ENCODE measurements at places on chromosomes 7 and 10.
A peak's percentile ranks its signal among the peaks of the same experiment; 100 is the strongest.

GRCh38 chr7:602341-603141 lies 82.9 kb upstream of the PDGFA start:
- DNase-seq, result no peak

GRCh38 chr10:90571481-90572258 lies 286.2 kb downstream of the HTR7 start:
- DNase-seq, result no peak

GRCh38 chr7:115662120-115662519 lies 368.4 kb downstream of the TFEC start:
- DNase-seq, result peak; percentile 4

GRCh38 chr10:44424957-44425356 lies 40.1 kb upstream of the CXCL12 start:
- no peak for DNase-seq

DNA sequence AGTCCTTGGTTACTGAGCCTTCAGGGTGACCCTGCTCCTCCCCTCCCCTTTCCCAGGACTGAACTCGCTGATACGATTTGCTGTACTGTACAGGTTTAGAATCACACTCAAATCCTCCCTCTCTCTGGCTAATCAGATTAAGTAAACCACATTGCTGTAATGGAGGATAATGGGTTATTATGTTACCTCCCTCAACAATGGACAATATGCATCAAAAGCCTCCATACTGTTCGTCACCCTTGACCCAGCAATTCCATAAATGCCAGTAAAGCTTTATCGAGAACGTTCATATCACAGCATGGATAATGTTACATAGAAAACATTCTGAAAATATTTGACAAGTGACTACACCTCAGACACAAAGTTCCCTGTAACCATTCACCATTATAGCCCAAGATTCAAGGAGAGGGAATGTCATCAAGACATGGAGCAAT lies 61.7 kb downstream of the FAM107B start:
- peak; percentile 64 for DNase-seq

DNA sequence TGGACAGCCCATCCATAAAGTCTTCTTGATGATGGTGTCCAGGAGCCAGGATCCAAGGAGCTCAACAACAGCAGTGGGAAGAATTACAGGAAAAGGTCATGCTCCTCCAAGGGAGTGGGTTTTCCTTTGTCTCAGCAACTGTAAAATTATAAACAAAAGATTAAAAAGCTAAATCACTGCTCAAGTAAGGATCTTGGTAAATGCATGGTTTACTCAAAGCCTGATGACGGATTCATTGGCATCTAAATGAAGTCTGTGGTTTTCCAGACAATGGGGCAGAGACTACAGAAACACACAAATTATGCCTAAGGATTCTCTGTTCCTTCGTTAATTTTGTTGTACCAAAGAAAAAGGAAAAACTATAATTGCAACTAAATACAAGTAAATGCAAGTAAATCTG lies 36.4 kb upstream of the DLX6 start:
- no peak for DNase-seq

- no peak for DNase-seq
Observed at GRCh38 chr10:68684413-68684812, 36.6 kb upstream of the CCAR1 start.

- no peak for DNase-seq
Observed at GRCh38 chr10:9294132-9294663, 1239.7 kb downstream of the GATA3 start.

DNA sequence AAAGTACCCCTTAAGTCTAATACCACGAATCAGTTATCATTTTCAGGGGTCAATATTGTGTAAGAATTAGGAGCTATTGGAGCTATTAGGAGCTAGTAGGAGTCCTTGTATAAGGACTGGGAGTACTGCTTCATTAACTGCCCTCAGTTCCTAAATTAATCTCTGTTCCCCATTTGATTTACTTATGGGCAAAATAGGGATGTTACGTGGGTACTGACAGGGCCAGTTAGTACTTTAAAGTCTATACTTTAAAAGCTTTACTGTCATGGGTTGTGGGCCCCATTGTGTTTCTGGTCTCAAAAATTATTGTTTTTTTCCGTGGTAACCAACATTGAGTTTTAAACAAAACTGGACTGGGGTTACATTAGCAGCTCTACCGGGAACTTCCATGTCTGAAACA lies 60.3 kb downstream of the PRKAR2B start:
- DNase-seq, result no peak

- DNase-seq, result no peak
Observed at GRCh38 chr10:93072713-93073538, 767 bp upstream of the CYP26A1 start.

- DNase-seq, result peak; percentile 99
Observed at GRCh38 chr7:134737566-134738345, 41.7 kb upstream of the CALD1 start.

DNA sequence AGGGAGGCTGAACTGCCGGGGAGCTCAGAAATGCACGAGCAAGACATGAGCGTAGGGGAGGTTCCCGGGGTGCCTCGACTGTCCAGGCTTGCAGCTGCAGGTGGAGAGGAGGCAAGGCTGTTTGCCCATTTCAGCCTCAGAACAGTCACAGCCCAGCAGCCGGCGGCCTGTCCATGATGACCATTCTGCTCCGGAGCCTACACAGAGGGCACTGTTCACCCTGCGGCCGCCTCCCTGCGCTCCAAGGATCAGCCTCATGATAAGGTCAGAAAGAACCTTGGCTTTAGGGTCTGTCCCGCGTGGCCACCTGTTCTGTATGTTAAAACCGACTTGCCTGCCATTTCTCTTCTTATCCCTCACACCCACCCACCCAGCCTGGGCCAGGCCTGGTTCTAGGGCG lies 21.9 kb upstream of the CFAP46 start:
- no peak for DNase-seq

GRCh38 chr7:29099896-29100847 lies 46.2 kb downstream of the CPVL start:
- DNase-seq, result no peak

- DNase-seq, result no peak
Observed at GRCh38 chr10:7550013-7550412, 116.8 kb downstream of the ITIH5 start.

DNA sequence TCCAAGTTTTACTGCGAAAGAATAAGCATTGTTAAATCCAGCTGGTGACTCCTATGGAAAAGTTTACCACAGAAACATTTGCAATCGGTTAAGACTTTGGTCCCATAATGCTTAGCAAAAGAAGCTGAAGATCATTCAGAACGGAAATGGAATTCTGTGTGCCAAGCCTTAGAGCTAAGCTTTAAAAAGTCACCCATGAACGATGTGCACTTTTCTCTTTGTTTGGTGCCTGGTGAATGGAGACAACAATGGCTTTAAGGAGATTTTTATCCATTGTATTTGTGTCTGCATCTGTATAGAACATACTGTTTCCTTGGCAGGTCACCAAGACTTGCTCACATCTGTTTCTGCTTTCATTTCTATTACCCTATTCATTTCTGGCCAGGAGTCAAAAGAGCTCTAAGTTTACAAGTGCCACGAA lies 26.3 kb upstream of the COL1A2 start:
- peak; percentile 80 for DNase-seq

- DNase-seq, result no peak
Observed at GRCh38 chr7:36928311-36928710, 204.0 kb upstream of the AOAH start.

DNA sequence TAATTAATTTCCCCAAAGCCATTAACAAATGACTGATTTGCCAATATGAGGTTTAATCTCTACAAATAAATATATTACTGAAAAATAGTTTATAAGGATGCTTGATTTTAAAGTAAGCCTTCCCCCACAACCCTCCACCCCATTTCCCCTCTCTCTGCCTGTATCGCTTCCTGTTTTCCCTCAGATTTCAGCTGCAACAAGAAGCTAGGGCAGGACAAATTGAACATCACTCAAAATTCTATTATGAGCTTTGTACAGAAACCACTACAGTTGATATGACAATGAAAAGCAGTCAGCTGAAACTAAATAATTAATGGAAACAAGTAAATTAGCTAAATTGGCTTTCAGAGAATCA lies 109.0 kb upstream of the SP4 start:
- DNase-seq, result no peak

- DNase-seq, result peak; percentile 50
Observed at GRCh38 chr10:127908106-127908958, 1.4 kb downstream of the PTPRE start.

DNA sequence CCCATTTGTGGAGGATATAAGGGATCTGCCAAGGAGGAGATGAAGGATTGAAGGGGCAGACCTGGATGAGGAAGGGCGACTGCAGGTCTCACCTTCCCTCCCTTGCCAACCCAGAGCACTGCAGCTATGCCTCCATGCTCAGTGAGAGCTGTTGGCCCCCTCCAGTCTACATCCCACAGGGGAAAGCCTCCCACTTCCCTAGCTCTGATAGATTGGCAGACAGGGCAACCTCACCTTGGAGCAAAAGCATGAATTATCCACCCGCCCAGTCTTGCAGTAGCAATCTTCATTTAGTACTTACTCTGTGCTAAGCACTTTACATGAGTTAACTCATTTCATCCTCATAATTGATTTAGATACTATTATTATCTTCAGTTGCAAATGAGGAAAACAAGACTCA lies 70.4 kb upstream of the SMNDC1 start:
- DNase-seq, result no peak

DNA sequence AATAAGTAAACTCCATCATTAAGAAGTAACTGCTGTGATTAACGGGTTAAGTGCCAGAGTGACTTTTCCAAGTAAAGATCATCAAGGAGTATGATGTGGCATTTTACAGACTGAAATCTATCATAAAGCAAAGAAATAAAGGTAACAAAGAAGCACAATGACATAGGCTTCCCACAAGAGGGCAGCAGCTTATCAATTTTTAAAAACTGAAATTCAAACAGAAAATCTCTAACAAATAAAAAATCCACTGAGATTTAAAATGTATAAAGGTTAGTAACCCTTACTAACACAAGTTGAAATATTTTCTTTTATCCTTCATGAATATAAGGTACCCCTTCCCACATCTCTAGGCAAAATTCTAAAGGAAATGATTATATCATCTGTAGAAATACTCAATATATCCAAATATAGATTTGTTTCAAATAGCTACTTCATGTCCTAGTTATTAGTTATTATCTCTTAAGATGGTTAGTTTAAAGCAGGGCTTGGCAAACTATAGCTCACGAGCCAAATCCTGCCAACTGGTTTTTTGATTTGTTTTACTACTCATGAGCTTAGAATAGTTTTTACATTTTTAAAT lies 29.2 kb downstream of the FAM3C start:
- peak; percentile 42 for DNase-seq

DNA sequence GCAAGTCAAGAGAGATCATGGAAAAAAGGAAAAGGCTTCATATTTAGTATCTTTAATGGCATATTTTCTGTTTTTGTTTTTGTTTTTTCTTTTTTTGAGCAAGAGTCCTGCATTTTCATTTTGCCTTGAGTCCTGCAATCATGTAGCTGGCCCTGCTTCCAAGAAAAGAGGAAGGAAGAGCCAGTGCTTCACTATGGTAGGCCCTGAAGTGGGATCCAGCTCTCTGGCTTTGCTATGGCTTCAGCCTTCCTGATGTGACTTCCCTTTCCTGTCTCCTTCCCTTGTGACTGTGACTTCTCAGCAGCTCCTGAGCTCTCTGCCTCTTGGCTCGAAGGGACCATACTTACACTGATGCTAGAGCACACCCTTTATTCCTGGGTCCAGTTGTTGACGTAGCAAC lies 512.3 kb downstream of the INHBA start:
- DNase-seq, result no peak

DNA sequence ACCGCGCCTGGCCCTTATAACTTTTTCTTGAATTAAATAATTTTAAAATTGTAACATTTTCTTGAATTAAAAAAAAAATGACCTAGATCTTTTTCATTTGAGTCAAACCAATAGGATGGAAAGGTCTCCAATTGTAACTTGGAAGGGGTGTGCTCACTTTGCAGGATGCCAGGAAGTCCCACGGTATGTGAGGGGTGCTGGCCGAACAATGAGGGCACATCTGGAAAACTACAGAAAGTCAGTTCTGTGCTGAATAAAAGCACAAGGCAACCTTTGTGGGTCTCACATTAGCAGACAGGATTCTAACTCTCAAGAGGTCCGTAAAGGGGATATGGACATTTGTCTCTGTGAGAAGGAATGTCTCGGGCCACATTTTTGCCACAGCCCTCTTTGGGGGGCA lies 52.8 kb upstream of the PDLIM1 start:
- DNase-seq, result no peak

DNA sequence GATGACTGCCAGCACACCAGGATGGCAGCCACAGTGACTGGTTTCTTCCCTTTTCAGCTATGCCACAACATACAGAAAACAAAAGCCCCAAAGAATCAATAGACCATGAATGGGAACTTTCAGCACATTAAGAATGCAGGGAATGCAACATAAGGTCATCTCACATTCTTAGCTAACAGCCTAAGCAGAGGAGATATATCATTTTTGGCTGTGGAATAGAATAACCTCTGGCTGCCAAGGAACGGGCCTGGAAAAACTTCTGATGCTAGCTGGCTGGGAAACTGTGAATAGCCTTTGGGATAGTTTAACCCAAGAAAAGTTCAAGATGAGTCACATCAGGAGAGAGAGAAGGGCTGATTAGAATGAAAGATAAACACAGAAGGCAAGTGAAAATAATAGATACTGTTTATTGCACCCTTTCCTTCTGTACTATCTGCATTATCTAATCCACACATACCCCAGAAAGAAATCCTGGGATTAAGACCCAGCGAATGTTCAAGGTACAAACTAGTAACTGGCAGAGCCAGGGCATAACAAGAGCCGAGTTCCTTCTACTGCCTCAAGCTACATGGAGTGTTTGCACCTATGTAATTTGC lies 169.2 kb downstream of the SEMA3A start:
- DNase-seq, result peak; percentile 95

DNA sequence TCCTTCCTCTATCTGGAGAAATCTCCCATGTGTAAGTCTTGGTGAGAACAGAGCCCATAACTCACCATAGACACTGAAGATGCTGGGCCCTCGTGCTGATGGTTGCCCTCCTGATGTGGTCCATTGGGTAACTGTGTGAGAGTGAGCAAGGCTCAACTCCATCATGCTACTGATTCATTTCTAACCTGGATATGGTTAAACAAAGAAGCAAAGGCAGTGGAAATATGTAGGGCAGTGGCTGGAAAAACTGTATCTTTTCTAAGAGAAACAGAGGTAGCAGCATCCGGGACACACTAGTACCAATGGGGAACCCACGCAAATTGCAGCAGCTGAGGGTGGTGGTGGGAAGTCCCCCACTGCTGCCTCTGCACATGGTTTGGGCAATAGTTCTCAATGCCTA lies 221.7 kb downstream of the KLF6 start:
- no peak for DNase-seq

DNA sequence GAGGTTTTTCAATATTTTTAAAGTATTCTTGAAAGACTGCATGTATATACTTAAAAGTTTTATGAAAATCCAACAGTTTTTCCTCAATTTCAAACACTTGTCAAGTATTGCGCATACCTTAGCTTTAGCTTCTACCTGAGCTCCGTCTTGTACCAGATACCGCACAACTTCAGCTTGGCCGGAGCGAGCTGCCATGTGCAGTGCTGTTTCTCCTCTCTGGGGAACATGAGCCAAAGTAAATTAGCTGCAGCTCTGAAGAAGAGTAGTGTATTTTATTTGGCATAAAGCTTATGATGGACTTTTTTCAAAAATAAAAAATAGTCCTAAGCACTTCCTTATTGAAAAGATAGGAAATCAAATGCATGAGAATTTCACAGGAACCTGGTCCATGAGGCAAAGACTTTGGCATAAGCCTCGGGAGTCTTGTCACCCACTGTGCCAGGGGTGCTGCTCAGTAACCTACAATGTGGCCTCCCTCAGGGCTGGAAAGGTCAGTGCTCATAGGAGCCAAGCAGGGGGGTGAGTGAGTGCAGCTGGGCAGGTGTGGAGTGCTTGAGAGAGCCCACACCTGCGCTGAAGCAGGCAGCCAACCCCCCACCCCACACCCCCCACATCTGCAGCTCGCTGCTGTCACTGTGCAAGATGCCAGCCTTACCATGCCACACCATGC lies 189.5 kb downstream of the ANK3 start:
- no peak for DNase-seq
